Left ventricle myocardium inferior (tissue), 1 donor: ENCODE measurements at places on chromosomes 7 and 10. TPM values are rescaled to one million over a fixed set of nuclear protein-coding genes. Genes with fewer than 3 reads are reported as not detected.

DNA sequence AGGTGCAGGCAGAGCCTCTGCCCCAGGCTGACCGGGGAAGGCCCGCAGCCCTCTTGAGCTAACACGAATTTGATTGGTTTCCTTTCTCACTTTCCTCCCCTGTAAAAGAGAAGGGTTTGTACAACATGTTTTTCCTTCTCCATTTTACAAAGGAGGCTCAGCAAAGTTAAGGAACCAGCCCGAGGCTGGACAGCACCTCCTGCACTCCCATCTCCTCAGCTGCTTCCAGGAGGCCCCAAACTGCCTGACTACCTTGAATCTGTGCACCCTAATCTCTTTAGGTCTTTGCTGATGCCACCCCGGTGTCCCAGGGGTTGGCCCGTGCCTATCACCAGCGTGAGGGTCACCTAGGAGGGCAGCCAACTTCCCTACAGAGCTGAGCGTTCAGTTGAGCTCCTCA lies 4.2 kb downstream of the ALKBH4 start:
- no peak for DNase-seq

GRCh38 chr10:95739056-95739455 lies 16.9 kb upstream of the ENTPD1 start:
- DNase-seq: no peak

DNA sequence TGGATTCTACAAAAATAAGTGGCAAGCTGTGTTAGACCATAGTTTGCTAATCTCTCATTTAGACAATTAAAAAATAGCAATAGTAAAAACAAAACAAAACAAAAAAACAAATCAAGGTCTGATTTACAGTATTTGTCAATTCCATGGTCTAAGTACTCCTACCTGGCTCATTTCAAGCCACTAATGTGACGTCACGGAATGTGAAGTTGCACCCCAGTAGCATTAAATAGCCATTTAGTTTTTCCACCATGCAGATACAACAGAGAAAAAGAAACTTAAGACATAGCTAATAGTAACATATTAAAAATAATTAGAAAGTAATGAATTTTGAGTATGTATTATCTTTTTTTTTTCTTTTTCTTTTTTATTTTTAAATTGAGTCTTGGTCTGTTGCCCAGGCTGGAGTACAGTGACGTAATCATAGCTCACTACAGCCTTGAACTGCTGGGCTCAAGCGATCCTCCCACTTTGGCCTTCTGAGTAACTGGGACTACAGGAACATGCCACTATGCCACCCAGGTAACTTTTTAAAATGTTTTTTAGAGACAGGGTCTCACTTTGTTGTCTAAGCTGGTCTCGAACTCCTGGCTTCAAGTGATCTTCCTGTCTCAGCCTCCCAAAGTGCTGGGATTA lies 101.2 kb downstream of the MKX start:
- DNase-seq: no peak

DNA sequence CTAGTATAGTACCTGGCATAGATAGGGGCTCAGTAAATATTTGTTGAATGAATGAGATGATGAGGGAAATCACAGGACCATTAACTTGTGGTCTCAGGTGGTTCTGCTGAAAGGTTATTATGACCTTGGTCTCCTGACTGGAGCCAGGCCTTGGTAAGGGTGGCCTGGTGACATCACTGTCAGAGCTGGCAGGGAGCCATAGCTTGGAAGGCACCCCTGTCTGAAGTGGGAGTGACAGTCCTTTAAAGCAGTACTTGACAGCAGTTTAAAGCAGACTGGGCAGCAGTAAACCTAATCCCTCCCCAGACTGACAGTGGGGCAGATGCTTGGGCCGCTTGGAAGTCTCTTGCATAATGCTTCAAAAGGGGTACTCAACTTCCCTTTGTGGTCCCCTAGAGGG lies 13.4 kb downstream of the DPCD start:
- peak; percentile 51 for DNase-seq

- no peak for DNase-seq
These were observed 114.5 kb downstream of the SEMA3E start for GRCh38 chr7:83534488-83534887.

DNA sequence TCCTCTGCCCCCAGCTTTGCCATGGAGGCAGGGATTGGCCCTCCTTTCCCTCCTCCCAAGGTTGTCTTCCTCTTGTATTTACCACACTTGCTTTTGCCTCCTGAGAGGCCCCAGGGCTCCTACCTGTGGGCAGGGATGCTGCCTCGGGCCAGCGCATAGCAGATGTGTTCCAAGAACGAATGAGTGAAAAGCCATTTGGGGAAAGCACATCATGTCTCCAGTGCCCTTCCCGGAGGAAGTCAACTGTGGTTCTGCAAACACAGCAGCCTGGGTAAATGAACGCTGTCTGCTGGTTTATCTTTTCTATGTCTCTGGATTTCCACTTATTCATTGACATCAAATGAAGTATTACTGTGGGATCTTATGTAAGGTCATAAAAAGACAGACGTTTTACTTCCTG lies 161.7 kb downstream of the FANK1 start:
- DNase-seq: no peak

DNA sequence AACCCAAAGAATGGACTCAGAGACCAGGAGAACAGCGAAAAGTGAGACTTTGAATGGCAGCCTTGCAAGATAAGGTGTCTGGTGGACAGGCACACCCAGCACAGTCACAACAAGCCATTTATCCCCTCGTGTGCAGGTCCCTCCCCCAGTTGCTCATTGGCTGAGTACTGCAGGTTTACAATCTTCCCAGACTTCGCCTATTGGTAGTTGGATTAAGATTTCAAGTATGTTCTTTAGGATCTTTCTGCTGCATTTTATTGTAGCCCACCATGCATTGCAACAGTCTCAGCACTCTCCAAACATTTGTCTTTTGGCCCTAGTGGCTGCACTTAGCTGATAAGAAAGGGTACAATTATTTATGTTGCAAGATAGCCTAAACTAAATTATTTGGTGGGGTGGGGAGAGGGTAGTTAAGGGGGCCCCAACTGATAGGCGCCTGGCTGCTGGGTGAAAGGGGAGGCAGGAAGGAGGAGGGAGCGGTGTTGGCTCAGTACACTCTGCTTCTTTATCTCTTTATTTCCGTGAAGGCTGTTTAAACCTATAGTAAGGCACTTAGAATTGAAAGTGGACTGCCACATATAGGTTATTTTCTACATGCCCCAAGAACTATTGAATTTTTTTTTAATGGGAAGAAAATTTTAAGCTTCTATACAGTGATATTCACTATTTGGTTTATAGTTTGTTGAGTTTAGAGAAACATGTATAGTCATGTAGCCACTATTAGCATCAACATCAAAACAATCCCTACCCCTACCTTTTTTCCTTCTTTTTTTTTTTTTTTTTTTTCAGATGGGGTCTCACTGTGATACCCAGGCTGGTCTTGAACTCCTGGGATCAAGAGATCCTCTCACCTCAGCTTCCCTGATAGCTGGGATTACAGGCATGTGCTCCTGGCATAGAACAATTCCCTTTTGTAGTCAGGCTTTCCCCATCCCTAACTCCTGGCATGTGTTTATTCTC lies 54.2 kb downstream of the GUSB start:
- DNase-seq: no peak

- no peak for DNase-seq
These were observed 26.0 kb upstream of the MCU start for GRCh38 chr10:72665925-72666324.

DNA sequence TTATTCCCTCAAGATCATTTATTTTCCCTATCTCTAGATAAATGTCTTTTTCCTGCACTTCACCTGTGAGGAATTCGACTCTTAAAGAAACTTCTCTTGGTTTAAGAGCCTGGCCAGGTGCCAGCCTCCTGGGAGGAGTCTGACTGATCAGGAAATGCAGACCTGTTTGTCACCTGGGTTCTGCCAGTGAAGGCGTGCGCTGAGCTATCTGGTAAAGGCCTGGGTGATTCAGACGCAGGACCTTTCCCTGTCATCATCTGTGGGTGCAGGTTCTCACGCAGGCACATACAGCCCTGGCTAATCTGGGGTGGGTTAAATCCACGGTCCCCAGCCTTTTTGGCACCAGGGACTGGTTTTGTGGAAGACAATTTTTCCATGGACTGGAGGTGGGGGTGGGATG lies 65.3 kb upstream of the AQP1 start:
- no peak for DNase-seq

GRCh38 chr10:17805921-17806577 lies 3.1 kb upstream of the MRC1 start:
- DNase-seq: no peak

GRCh38 chr10:119416855-119417254 lies 125.7 kb downstream of the RGS10 start:
- peak; percentile 73 for DNase-seq

- no peak for DNase-seq
These were observed 62.1 kb downstream of the VWA2 start for GRCh38 chr10:114301177-114301576.

GRCh38 chr10:48708144-48708543 lies 23.5 kb downstream of the WDFY4 start:
- DNase-seq: no peak

DNA sequence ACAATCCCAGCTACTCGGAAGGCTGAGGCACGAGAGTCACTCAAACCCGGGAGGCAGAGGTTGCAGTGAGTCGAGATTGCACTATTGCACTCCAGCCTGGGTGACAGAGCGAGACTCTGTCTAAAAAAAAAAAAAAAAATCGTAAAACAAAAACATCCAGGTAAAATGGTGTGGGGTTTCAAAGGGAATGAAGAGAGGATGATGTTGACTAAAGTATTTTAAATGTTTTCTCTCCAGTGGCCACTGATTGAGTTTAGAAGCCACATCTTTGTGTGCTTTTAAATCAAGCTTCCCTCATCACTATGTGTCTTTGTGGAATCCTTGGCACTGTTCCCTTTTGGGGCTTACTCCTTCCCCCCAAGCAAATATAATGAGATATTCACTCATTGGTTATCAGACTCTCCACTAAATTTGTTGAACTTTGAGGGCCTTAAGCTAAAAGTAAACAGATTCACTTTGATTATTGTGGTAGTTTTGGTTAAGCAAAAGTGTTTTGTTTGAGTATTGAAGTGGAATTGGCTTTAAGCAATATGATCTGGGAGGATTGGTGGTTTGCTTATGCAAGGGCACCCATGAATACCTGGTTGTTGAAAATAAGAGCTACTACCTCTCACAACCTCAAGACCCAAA lies 162.9 kb downstream of the CDK14 start:
- DNase-seq: no peak

- DNase-seq: no peak
These were observed 213.6 kb upstream of the FZD1 start for GRCh38 chr7:91050677-91051076.

DNA sequence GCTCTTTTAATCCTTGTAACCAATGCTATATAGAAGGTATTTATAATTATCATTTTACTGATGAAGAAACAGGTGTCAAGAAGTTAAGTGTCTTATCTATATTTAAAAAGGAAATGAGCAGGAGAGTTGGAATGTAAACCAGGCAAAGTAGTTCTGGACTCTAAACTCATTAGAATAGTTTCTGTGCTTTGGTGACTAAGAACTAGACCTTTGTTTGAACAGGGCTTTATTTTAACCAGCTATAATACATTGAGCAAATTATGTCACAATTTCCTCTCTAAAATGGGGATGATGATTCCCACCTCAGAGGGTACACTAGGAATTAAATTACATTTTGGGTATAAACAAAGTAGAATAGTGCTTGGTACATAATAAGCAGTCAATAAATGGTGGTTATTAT lies 236.0 kb downstream of the MAGI2 start:
- no peak for DNase-seq

DNA sequence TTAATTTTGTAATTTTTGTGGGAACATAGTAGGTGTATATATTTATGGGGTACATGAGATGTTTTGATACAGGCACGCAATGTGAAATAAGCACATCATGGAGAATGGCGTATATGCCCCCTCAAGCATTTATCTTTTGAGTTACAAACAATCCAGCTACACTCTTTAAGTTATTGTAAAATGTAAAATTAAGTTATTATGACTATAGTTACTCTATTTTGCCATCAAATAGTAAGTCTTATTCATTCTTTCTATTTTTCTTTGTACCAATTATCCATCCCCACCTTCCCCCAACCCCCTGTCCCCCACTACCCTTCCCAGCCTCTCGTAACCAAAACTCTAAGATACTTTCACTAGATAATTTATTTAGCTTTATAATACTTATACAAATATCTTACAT lies 7.8 kb upstream of the PNPLA8 start:
- no peak for DNase-seq

DNA sequence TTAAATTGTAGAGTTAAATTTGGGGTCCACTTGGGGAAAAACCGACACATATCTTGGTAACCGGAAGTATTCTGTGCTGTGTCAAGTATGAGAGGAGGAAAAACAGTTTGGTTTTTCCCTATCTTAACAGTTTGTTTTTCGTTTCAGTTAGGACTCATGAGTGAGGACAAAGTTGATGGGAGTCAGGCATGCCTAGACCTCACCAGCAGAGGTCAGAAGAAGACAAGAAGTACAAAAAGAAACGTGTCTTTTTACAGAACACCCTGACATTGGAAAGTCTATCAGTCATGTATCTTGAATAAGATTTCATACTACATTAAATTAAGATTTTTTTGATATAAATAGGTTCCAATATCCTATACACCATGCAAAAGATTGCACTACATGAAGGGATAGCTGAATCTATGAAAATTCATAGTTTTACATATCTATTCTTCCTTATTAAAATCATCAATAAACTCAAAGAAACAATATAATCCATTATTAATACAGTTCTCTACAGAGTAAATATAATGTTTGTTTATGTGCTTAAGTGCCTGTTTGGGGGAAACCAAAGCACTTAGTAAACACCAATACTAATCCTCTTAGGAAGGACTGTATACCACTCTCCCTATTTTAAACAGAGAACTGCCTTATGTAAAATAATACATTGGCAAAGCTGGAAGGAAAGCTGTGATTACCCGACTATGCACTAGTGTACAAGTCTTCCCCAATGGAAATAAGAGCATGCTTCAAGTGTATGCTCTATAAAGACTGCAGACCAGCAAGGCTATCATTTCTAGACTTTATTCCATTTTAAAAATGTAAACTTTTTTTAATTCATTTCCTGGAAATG lies 95.6 kb downstream of the USP6NL start:
- no peak for DNase-seq

Gene GARIN1A
- 1.6 TPM for total RNA-seq

Gene INHBA
- total RNA-seq: 8.6 TPM

Gene TMEM236
- total RNA-seq: 0.66 TPM

Gene FAM25A
- not detected for total RNA-seq

Gene BTBD16
- total RNA-seq: not detected

Gene KNDC1
- 0.11 TPM for total RNA-seq

Gene ITPRID1
- not detected for total RNA-seq

Gene CALHM3
- not detected for total RNA-seq
